NCI-H774 (cell line): ENCODE measurements at places on chromosomes 16 and 17.
A peak's percentile ranks its signal among the peaks of the same experiment; 100 is the strongest.

DNA sequence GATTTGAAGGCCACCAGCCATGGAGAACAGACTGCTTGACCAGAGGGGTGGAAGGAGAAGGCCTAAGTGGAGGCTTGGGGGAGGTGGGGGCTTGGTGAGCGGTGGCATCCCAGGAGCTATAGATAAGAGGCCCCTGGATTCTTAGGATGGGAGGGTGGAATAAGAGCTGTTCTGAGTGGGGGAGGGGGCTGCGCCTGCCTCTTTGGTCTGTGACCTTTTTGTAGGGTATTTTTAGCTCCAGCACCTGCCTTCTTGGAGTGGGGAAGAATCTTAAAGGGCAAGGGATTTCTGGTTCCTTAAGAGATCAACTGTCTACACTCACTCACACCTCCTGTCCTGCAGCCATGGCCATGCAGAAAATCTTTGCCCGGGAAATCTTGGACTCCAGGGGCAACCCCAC, 567 bp downstream of the ENO3 start:
- DNase-seq = no peak

GRCh38 chr17:65472666-65473309, 88.7 kb downstream of the AXIN2 start:
- DNase-seq = no peak

GRCh38 chr16:48949636-48950035, 332.0 kb downstream of the CBLN1 start:
- DNase-seq = no peak

DNA sequence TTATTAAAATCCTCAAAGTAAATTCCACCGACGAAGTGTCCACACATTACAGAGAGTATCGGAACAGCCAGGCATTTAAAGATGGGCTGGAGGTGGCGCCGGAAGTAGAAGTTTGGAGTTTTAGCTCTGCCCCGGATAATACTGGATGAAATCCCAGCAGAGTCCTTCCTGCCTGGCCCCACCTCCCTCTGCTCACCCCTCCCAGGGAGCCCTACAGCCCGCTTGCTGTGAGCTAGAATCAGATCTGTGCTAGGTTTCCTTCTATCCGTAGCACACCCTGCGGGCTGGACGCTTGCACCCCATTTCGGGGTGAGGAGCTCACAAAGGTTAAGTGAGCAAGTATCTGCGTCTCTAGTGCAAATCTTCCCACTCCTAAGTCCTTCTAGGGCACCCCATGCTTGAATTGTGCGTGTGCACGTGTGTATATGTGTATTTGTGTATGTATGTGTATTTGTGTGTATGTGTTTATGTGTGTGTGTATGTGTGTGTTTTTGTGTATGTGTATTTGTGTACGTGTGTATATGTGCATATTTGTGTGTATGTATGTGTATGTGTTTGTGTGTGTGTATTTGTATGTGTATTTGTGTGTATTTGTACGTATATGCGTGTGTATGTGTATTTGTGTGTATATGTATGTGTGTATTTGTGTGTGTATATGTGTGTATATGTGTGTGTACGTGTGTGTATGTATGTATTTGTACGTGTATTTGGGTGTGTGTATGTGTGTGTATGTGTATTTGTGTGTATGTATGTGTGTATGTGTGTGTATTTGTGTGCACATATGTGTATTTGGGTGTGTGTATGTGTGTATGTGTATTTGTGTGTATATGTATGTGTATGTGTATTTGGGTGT, 61.4 kb downstream of the HAPSTR1 start:
- no peak for DNase-seq

- no peak for DNase-seq
Measured at GRCh38 chr16:67456391-67457081, 24.4 kb downstream of the ATP6V0D1 start.

DNA sequence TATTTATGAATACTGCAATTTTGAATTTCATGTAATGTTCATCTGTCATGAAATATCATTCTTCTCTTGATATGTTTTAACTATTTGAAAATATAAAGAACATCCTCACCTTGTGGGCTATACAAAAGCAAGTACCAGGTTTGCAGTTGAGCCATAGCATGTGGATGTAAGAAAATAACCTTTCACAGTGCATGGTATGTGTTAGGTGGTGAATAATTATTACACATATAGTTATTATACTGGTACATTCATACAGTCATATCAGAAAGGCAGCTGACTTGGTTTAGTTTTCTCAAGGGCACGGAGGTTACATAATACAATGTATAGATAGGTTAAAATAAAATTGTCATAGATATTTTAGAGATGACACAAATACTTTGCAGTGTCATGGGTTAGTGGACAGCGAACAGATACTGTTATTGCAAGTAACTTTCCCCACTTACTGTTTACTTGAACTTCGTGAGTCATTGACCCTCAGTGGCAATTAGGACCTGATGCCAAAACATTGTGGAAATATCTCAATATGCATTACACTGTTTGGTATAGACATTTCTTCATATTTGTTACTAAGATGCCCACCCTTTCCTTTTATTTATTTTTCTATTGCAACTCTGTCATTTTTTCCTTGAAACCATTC, 445.4 kb upstream of the GOT2 start:
- no peak for DNase-seq

DNA sequence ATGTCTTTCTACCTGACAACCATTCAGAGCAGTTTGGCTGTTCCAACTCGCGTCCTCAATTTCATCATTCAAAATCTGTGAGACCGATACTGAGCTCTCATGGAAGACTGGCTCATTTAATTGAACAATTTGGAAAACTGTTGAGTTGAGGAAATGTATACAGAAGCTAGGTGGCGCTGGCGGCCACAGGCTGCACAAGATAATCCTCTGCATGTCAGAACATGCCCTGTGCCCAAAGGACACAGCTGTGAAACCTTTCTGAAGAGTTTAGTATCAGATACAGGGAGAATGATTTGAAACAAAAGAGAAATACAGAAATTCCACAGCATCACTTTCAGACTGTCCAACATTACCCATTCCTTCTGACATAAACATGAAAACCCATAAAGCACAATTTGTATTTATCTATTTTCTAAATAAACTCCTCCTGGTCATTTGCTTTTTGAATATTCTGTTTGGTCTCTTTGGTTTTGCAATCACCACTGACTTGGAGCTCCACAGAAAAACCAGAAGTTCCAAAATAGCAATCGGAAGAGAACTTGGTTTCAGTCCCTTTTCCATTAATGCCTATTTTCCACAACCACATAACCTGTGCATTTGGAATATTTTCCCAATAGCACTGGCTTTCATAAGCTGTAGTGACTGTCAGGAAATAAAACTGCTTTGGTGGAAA, 192.8 kb downstream of the MAP2K6 start:
- peak; percentile 89 for DNase-seq

- DNase-seq = no peak
Measured at GRCh38 chr17:35865412-35866340, 3.0 kb downstream of the HEATR9 start.

DNA sequence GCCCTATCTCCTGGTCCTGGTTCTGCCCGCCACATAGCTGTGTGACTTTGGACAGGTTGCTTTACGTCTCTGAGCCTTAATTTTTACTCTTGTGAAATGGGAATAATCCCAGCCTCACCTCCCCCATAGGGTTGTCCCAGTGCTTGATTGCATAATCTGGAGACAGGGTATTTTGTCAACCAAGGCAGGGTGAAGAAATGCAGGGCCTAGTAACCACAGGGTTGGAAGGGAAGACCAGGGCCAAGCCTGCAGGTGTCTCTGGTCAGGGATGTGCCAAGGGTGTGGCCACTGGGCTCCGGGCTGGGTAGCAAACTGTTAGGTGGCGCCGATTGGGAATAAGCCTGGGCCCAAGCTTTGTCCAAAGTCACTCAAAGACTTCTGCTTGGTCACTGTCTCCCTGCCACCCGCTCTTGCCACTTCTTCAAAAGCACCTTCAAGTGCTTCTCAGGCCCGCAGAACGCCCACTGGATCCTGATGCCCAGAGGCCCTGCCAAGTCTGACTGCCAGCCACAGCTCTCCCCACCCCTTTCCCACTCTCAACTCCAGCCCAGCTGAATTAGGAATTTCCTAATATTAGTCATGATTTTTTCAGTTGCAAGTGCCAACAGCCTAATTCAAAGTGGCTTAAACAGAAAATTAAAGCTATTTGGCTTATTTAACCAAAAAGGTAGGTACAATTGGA, 20.6 kb upstream of the COL1A1 start:
- no peak for DNase-seq

- DNase-seq = no peak
Measured at GRCh38 chr17:50095626-50096037, 481 bp downstream of the PDK2 start.

- DNase-seq = no peak
Measured at GRCh38 chr17:43529947-43530287, 16.2 kb downstream of the ETV4 start.

- DNase-seq = no peak
Measured at GRCh38 chr16:22787466-22788192, 26.3 kb upstream of the HS3ST2 start.

DNA sequence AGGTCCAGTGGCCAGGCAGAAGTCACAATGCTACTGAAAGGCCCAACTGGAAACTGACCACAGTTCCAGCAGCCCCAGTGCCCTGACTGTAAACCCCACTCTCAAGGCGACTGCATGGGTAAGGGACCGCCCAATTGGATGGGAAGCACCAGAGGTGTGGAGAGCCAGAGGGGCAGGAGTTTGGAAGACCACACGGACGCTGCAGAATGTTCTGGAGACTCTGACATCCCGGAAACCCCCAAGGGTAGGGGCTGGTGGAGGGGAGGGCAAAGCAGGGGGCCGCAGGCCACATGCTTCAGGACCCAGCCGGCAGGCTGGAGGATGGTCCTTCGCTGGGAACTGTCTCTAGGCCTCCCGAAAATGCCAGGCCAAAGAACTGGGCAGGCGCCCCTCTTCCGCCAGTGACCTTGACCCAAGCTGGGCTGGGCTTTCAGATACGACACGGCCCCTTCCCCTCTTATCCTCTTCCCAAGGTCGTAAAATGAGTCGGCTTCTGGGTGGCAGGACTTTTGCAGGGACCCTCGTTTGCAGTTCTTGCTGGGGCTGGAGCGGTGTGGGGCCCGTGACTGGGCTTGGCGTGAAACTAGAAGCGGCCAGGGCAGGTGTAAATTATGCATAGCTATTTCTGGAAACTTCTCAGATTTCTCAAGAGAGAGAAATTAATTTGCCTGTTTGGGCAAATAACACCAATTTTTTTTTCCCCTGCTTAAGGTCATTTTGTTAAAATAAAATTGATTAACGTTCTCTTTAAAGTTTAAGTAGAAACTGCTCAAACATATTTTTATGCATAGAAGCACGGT, 110.2 kb downstream of the C16orf78 start:
- DNase-seq = no peak

DNA sequence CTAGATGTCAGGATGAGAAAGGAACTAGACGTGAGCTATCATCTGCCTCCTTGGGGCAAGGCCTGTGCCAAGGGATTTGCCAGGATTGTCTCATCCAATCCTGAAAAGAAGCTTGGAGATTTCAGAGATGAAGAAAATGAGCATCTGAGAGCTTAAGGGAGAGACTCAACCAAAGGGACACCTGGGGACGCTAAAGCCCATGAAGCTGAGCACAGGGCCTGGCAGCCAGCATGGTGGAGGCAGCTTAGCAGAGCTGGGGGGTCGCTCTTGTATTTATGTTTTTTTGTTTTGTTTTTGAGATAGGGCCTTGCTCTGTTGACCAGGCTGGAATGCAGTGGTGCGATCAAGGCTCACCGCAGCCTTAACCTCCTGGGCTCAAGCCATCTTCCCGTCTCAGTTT, 18.4 kb upstream of the GLIS2 start:
- no peak for DNase-seq

- no peak for DNase-seq
Measured at GRCh38 chr16:48613061-48613957, 3.3 kb upstream of the N4BP1 start.

- peak; percentile 39 for DNase-seq
Measured at GRCh38 chr16:2964475-2965336, 631 bp downstream of the KREMEN2 start.
